BJ (cell line): ENCODE measurements at places on chromosomes 2 and 18.

DNA sequence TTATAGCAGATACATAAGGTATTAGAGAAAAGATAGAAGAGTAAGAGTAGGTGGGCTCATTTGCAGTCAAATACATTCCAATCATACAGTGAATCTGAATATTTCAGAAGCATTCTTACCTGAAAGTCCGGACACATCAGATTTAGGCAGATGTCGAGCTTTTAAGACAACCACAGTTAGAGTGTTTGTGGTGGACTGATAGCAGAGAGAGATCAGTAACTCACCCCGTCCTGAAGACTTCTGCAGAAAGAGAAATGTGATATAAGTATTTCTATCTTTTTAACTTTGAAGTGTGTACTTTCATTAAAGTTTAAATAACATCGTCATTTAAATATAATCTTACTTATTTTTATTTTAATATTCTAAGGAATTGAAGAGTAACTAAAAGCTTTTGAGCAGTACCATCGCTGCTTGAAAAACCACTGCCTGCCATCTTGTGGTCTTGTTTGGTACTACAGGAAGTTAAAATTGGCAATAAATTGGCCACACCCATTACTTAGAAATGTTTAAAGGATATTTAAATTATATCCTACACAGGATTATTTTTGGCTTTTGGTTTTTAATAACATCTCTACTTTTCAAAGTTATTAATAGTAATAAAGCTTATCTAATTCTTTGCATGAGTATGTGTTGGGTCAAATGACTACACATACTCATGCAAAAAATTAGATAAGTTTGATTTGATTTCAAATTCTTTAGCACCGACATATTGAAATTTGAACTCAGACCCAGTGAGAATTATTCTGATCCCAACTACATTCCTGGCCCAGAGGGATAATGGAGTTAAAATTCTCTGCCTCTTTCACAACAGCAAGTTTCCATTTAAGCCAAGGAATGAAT, 5.5 kb downstream of the SYT4 start:
- DNase-seq, result peak; percentile 3

- no peak for DNase-seq
Measured at GRCh38 chr2:65204461-65205210, 23.0 kb upstream of the ACTR2 start.

GRCh38 chr18:47261902-47262300, 10.4 kb upstream of the SKOR2 start:
- DNase-seq, result no peak

DNA sequence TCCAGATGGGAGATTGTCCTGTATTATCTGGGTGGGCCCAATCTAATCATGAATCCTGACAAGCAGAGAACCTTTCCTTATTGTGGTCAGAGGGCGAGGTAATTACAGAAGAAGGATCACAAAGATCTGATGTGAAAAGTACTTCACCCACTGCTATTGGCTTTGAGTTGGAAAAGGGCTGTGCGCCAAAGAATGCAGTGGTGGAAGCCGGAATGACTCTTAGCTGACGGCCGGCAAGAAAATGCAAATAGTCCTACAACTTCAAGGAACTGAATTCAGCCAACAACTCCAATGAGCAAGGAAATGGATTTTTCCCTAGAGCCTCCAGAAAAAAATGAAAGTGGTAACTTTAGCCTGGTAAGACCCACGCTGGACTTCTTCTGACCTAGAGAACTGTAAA, 67.3 kb downstream of the CTNNA2 start:
- DNase-seq, result no peak

GRCh38 chr2:43331422-43331821, 105.0 kb upstream of the ZFP36L2 start:
- DNase-seq, result no peak

DNA sequence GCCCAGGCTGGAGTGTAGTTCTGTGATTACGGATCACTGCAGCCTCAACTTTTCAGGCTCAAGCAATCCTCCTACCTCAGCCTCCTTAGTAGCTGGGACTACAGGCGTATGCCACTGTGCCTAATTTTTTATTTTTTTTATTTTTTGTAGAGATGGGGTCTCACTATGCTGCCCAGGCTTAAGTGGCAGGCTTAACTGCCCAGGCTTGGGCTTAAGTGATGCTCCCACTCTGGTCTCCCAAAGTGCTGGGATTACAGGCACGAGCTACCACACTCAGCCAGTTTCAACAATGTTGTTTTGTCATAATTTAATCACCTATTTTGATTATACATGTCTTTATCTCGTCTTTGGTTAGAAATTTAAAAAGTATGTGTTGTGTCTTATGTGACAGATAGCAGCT, 18.2 kb downstream of the UGGT1 start:
- no peak for DNase-seq

GRCh38 chr2:212099658-212100057, 438.9 kb downstream of the ERBB4 start:
- no peak for DNase-seq

GRCh38 chr2:160794926-160795325, 301.3 kb upstream of the RBMS1 start:
- no peak for DNase-seq
